ENCODE measurements at places on chromosomes 5 and 9.

DNA sequence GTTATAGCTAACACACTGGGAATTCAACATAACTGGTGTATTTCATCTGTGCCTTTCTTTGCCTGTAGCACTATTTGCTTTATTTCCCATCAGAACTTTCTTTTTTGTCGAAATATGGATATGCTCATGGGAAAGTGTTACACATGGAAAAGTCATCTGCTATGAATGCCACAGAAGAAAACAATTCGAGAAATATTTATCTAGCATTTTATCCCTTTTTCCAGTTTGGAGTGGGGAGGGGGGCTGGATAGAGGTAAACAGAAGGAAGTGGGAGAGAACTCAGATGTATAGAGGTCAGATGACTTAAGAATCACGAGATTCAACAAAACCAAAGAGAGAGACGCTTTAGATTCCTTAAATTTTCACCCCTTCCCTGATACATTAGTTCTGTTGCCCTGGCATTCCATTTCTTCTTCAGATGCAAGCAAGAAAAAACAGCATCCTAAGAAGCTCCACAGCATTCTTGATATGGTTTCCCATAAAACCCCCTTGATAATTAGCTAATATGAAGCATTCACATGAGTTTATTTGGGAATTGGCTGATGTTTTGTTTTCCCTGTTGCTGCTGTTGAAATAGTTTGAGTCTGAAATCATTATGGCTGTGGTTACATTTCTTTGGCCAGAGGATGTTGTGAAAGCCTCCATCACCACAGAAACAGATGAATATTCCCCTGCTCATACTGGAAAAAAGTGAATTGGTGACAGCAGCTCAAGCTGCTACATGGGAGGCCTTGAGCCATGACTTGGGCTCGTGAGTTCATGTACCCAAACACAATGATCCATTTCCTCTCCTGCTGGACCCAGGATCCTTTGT, 335.8 kb upstream of the DAB2 start:
- DNase-seq: no peak

DNA sequence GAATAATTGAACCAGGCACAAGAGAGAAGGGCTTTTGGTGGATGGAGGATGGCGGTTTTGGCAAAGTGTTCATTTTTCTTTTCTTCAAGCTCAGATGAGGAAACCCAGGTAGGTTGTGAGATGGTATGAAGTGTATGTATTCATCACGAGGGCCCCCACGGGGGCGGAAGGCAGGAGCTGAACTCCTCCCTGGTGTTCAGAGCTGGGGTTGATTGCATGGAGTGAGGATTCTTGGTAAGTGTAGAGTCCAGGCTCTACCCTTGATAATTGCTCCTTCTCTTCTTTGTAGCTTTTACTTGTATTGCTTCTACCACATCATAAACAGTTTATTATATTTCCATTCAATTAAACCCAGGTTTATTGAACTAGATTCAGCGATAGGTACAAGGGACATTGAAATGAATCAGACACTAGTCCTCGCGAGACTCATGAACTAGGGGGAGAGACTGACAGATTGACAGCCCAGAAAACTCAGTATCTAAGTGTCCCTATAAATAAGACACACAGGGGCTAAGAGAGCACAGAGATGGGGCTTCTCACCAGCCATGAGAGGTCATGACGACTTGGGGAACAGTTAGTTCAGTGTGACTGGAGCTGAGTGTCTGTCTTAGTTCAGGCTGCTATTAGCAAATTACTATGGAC, 116.7 kb upstream of the KLF4 start:
- DNase-seq: no peak

- no peak for DNase-seq
Measured at GRCh38 chr9:98135938-98136337, 16.9 kb upstream of the TRIM14 start.

DNA sequence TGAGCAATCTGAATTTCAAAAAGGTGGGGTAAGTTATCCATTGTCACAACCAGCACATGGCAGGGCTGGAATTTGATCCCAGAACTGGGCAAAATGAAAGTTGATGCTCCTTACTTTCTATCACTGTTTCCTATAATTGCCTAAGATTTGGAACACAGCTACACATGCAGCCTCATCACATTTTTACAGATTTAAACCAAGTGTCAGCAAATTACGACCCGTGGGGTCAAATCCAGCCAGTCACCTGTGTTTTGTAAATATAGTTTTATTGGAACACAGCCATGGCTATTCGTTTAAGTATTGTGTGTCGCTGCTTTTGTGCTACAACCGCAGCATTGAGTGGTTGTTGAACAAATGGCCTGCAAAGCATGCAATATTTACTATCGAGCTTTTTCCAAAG, 94.3 kb downstream of the SREK1 start:
- DNase-seq: no peak

GRCh38 chr5:98840946-98841345, 67.5 kb downstream of the RGMB start:
- DNase-seq: no peak

- DNase-seq: peak; percentile 89
Measured at GRCh38 chr5:132419502-132420468, 50.3 kb downstream of the SLC22A5 start.

GRCh38 chr5:61354199-61354598, 22.1 kb downstream of the ZSWIM6 start:
- DNase-seq: no peak

DNA sequence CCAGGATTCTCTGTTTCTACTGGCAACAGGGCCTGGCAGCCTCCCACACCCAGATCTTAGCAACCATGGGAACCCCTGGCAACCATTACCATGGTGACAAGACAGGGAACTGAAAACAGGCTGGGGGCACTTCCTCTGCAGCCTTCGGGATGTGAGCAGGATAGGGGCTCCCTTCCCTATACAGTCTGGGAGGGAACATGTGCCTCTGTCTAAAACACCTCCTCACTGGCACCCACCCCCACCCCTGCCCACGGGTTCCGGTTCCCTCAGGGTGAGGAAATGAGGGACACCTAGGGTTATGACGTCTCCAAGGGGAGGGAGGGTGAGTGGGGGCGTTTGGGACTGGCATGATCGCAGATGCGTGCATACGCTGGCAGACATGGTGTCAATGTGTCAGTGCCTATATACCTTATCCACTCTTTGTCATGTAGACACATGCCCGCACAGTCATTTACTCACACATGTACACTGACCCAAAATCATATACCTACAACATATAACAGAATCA, 3.0 kb upstream of the DNAJB5 start:
- peak; percentile 37 for DNase-seq

GRCh38 chr5:36664766-36665165, 58.4 kb downstream of the SLC1A3 start:
- no peak for DNase-seq

GRCh38 chr5:14417792-14418765, 163.5 kb upstream of the OTULINL start:
- no peak for DNase-seq

DNA sequence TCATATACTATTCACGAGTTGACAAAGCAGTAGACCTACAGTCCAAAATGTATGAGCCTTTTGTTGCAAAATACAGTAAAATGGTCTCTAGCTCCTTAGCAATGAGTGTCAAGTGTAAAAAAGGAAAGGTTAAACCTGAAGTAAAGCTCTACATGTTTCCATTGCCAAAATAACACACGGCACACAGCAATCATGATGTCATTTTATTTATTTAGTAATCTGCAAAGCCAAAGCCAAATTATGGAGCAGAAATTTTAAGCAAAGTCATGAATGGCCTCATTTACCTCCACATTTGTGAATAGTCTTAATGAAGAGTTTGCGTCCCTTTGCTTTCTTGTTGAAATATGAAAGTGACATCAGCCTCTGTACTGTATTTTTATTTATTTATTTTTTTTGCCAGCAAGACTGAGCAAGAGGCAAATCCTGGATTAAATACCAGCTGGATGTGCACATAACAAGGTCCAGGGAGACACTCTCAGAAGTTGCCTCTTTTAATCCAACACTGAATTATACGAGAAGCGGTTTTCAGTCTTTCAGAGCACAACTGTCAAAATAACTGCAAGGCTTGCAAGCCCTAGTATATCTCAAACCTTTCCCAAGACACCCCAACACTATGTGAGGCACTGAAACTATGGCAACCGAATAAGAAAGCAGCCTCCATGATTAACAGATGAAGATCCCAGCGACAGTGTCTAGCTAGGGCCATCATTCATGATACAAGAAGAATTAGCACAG, 9.7 kb downstream of the SEMA6A start:
- DNase-seq: no peak

DNA sequence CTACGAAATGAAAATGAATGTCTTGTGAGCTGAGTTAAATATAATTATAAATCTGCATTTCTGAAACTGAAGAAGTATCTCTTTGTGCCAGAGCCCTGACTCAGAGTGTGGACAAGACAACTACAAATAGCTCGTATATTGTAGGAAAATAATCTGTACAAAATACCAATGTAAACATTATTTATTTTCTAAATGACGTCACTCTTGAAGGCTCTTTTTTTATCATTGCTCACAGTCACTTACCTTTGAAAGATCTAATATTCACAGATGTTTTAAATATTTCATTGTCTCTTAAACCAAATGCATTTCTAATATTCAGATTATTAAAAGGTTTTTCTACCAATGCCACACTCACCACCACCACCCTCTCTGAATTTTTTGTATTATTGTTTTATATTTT, 226.1 kb downstream of the SLCO4C1 start:
- no peak for DNase-seq

GRCh38 chr5:132083071-132083678, 9.6 kb downstream of the CSF2 start:
- no peak for DNase-seq

GRCh38 chr5:173501271-173501670, 115.2 kb downstream of the BOD1 start:
- DNase-seq: no peak

DNA sequence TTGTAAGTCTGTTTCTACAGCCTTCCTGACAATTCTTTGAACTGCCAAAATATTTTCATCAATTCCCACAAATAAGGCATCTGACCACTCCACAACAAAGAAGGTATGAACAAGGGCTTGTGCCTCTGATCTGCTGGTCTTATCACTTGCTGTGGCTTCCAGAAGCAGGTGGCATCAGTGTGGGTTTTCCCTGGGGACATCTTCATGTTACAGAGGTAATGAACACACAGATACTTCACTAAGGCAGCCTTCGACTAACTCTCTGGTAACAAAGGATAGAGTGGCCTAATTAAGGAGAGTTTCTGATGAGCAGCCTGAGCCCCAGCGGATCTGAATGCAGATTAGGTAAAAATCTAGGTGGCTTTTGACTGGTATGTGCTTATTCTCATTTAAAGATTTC, 15.2 kb upstream of the ERAP2 start:
- peak; percentile 63 for DNase-seq

- DNase-seq: peak; percentile 30
Measured at GRCh38 chr9:22119522-22120158, 110.5 kb upstream of the CDKN2B start.

GRCh38 chr9:112848316-112849151, 42.1 kb downstream of the SLC46A2 start:
- peak; percentile 7 for DNase-seq

GRCh38 chr5:7425830-7426229, 29.9 kb downstream of the ADCY2 start:
- no peak for DNase-seq

- peak; percentile 43 for DNase-seq
Measured at GRCh38 chr9:129412814-129413536, 207.9 kb downstream of the C9orf50 start.

GRCh38 chr9:131469951-131470350, 32.8 kb upstream of the POMT1 start:
- DNase-seq: no peak

- DNase-seq: no peak
Measured at GRCh38 chr5:124872615-124873014, 126.2 kb upstream of the ZNF608 start.

- peak; percentile 35 for DNase-seq
Measured at GRCh38 chr9:764105-764524, 77.4 kb upstream of the DMRT1 start.

DNA sequence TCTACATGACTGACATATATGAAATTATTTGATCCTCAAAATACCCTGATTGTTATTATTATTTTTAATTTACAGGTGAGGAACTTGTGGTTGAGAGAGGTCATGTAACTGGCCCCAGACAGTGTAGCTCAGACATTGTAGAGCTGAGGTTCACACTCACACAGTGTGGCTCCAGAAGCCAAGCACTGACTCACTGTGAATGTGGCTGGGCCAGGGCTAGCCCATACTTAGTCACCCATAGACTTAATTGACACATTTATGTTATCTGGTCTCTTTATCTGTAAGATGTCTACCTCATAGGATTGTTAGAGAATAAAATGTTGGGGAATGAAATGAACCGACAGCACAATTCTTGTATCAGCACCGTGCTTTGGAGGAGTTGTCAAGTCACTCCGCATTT, 24.9 kb upstream of the CCDC112 start:
- DNase-seq: no peak

DNA sequence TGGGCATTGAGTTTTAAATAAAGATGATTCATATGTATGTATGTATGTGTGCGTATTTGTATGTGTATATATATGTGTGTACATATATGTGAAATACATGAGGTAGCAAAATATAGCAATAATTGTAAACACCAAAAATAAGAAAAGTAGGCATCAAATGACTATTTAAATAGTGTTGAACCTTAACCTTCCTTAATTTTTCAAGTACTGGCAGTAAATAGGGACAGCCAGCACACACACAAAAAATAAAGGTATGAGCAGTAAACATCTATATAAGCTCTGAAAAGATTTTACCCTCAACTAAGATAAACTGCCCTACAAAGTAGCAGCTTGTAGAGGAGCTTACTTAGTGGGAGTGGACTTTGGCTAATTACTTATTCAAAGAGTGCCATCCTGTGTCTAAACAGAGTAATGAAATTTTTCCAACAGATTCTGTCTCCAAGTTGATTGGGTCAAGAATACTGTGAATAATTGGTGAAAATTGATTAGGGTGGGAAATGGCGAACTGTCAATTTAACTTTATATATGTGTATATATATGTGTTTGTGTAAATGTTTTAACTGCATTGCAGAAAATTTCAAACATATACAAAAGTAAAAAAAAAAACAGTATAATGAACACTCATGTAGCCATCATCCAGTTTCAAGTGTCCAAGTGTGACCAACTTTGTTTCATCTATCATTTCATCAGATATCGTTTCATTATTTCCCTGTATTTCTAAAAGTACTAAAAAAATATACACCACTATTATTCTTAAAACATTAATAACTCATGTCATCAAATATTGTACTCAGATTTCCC, 2.0 kb upstream of the ADAMTS6 start:
- no peak for DNase-seq

GRCh38 chr9:112351184-112351583, 17.8 kb upstream of the PTBP3 start:
- DNase-seq: no peak

- DNase-seq: peak; percentile 4
Measured at GRCh38 chr9:91580136-91580535, 156.5 kb upstream of the NFIL3 start.
